ENCODE measurements at places on chromosomes 11 and 22.

- peak; percentile 100 for DNase-seq
These were observed at the start of gene PCNX3 for GRCh38 chr11:65615229-65615949. PCNX3 (plus strand) TSS chr11:65615776; CDS start chr11:65616312, 536 bp downstream.

DNA sequence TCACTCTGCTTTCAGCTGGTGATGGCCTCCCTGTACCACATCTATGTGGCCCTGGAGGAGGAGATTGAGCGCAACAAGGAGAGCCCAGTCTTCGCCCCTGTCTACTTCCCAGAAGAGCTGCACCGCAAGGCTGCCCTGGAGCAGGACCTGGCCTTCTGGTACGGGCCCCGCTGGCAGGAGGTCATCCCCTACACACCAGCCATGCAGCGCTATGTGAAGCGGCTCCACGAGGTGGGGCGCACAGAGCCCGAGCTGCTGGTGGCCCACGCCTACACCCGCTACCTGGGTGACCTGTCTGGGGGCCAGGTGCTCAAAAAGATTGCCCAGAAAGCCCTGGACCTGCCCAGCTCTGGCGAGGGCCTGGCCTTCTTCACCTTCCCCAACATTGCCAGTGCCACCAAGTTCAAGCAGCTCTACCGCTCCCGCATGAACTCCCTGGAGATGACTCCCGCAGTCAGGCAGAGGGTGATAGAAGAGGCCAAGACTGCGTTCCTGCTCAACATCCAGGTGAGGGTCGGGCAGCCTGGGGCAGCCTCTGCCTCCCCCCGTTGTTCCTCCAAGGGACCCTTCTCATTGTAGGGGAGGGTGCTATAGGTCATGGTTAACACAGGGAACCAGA, 5.9 kb downstream of the HMOX1 start:
- DNase-seq, result no peak

GRCh38 chr11:115345361-115345760, 158.9 kb downstream of the CADM1 start:
- DNase-seq, result no peak

GRCh38 chr22:32546496-32546895, 71.9 kb downstream of the FBXO7 start:
- no peak for DNase-seq

- DNase-seq, result no peak
These were observed 249.0 kb downstream of the CADM1 start for GRCh38 chr11:115255006-115255762.

DNA sequence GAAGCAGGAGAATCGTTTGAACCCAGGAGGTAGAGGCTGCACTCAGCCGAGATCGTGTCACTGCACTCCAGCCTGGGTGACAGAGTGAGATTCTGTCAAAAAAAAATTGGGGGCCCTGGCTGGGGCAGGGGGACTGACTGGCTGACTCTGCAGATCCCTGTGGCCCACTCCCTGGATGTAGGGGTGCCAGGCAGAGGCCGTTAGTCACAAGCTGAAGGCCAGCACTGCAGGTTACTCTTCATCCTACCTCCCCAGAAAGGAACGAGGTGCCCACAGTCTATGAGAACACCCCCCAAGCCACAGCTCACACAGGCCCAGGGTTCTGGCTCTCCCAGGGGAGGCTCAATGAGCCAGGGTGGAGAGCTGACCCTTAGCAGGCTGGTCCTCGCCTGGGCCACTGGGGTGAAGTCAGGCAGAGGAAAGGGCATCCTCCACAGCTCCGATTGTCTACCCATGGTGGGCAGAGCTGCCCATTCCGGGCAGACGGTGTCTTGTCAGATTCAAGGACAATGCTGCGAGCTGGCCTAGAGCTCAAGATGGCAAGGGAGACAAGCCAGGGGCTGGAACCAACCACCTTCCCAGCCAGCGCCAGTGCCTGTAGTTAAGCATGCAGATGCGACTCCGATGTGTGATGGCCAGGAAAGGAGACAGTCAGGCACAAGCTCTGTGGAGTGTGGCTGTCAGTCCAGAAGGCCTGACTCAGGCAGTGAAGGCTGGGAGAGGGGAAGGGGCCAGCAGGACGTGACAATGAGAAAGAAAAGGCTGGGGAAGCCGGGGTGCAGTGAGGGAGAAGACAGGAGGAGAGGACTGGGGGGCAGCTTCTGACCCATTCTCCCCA, 12.4 kb downstream of the C11orf24 start:
- DNase-seq, result no peak

- DNase-seq, result no peak
These were observed 3.9 kb downstream of the TENM4 start for GRCh38 chr11:79436919-79437277.

GRCh38 chr11:61332281-61332796, 566 bp downstream of the DDB1 start:
- DNase-seq, result no peak

- no peak for DNase-seq
These were observed 280.7 kb downstream of the BRD1 start for GRCh38 chr22:49546811-49547585.

- DNase-seq, result no peak
These were observed 4.3 kb upstream of the OR5B12 start for GRCh38 chr11:58446294-58446693.

DNA sequence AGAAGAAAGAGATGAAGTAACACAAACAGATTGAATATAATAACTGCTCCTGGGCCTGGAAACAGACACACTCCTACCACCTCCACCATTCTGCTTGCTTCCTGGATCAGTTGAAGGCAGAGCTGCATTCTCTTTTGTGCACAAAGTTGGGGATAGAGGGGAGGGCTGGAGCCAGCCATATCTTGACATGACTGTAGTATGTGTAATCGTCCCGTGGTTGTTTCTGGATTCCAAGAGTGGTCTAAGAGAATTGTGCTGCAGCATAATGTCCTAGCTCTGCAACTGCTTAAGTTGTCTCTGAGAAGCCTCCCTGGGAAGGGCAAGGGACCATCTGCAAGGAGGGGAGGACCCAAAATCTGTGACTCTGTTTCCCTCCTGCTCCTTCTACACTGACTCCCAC, 3.2 kb downstream of the CRY2 start:
- DNase-seq, result no peak

- no peak for DNase-seq
These were observed 144.7 kb downstream of the TTC17 start for GRCh38 chr11:43503417-43503816.

DNA sequence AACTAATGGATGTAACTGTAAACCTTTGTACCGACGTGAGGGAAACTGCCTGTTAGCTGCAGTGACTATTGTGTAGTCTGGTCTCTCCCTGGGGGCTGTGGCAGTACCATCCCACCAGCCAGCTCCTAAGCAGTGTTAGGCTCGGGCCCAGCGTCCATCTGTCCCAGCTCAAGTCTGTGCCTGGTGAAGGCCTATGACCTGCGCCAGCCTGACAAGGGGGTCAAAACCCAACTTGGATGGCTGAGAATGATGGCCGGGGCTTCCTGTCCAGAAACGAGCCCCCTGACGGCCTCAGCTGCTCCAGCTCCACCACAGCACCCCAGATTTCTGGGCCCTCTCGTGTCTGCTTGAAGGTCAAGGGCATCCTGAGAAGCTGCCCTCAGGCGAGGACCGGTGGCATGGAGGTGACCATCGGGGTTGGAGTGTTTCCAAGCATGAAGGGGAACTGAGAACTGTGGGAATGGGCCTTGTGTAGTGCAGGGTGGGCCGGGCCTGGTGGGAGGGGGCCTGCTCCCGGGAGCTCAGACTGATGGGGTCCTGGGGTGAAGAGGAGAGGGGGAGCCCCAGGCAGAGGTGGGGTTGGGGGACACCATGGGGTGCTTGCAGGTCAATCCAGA, 14.3 kb upstream of the SPI1 start:
- no peak for DNase-seq

Data from BJ (cell line).